Fibroblast of skin of right quadriceps (primary cell): ENCODE measurements at places on chromosomes 4 and X.

DNA sequence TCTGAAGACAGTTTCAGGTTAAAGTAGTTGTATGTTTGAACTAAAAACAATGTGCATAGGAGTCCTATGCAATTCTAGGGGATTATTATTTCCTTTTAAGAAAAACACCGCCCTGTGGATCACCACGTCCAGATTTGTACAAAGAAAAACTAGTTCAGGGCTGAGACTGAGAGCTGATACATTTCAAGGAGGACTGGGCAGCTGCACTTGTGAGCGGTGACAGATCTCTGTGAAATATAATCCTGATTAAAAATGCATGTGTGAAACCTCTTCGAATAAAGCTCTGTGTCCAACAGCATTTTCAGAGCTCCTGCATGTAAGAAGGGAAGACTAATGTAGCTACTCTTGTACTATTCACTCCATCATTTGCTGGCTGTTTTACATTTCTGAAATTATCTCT lies 365.8 kb upstream of the PITX2 start:
- DNase-seq: no peak

GRCh38 chr4:1511441-1512041 lies 105.3 kb upstream of the NKX1-1 start:
- DNase-seq: peak; percentile 26

GRCh38 chrX:57906790-57907189 lies 3.5 kb downstream of the ZXDA start:
- peak; percentile 29 for DNase-seq

DNA sequence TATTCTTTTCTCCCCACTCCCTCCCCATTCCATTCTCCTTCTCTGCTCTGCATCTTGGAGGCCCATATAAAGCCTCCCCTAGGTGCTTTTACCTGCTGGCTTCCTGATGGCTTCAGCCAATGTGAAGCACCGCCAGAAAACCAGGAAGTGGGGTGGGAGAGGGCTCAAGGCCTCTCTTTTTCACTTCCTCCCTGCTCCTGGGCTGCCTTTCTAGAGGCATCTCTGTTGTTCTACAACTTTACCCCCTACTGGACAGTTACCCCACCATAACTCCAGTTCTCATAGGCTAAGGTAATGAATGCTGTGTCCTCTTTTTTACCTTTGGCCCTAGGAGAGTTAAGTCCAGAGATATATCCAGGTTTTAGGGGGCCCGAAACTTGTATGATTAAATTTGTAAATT lies 62.4 kb upstream of the PPARGC1A start:
- no peak for DNase-seq

DNA sequence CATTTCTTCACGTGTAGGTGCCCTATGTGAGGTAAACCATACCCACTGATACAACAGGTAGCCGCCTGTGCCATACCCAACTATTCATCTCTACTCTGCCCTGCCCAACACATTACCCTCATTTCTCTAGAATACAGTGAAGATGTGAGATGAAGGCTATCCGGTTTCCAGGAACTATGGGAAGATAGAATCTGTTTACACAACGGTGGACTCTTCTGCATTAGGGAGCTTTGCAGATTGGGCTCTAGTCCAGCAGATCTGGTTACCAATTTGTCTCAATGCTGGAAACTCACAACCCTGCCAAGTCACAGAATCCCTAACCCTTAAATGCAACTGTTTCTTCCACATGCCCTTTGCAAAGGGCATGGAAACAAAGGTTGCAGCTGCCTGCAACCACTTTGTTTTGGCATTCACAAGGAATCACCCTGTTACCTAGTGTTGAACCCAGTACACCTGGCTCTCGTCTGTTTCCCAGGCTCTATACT lies 6.4 kb upstream of the SLAIN2 start:
- no peak for DNase-seq

GRCh38 chr4:177275999-177276398 lies 33.7 kb upstream of the NEIL3 start:
- no peak for DNase-seq

- DNase-seq: no peak
These were observed 8.3 kb downstream of the PPM1K start for GRCh38 chr4:88275949-88276515.
